ENCODE measurements at places on chromosomes 2 and 18. TPM values are rescaled to one million over a fixed set of nuclear protein-coding genes. Genes with fewer than 3 reads are reported as not detected.

DNA sequence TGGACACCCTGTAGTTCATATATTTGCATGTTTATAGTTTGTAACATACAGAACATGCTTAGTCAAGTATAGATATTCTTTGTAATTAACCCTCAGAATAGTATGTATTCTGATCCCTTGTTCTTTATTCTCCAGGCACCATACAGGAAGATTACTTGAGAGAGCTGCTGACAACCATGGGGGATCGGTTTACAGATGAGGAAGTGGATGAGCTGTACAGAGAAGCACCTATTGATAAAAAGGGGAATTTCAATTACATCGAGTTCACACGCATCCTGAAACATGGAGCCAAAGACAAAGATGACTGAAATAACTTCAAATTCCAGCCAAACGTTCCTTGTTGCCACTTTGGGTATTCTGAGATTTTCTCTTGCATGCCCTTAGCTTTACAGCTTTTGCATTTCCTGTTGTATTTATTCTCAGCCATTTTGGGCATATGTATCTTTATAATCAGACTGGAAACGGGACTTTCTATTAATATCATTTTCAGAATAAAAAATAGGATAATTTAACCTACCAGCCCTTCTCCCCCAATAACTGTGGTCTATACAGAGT, 6.2 kb upstream of the MYL12B start:
- DNase-seq = no peak

- DNase-seq = no peak
These were observed 73.1 kb downstream of the HDAC4 start for GRCh38 chr2:239327536-239328350.

DNA sequence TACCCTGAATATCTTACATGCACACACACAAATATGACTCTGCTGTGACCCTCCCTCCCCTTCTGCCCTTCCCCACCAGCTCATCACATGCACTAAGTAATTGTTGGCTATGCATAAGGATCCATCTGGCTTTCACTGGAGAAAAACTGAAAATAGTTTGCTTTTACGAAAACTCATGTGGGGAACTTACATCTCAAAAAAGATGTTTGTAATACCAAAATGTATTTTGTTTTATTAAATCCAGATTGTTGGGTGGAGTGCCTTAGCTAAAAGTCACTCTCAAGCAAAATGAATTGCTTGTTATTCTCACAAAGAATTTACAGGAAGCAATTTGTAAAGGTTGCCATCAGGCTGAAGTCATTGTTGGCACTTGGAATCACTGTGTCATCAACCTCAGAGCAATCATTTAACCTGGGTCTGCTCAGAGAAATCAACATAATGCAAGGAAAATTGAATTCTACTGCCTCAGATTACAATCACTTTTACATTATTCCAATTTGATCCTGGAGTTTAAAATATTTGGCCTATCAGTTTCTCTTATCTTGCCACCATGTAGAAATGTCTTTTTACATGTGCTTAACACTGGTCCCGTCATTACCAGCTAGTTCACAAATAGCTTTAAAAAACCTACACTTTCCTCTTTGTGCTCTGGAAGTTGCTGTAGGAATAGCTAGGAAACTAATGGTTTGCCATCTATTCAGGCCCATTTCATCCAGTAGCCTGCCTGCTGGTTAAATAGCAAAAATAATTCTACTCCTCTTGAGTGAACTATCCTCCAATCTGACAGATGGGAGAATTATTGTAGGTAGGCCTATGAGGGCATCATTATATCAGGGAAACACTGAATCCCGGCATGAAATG, 90.3 kb upstream of the TMEM17 start:
- DNase-seq = no peak

DNA sequence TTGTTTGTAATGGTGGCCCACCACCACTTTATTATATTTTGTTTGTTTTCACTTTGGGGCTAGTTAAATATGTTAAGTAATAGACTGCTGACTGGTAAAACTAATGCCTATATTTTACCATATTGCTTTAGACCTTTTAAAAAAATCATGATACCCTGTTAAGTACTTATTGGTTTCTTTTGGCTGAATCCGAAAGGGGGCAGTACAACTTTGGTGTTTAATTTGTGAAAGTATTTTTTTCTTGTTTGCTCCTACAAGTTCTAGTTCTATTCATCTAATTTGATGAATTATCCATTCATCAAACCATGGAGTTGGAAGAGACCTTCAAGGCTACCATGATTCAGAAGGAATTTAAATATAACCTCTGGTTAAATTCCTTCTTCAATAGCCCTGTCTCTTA, 147.0 kb downstream of the MBD5 start:
- no peak for DNase-seq

DNA sequence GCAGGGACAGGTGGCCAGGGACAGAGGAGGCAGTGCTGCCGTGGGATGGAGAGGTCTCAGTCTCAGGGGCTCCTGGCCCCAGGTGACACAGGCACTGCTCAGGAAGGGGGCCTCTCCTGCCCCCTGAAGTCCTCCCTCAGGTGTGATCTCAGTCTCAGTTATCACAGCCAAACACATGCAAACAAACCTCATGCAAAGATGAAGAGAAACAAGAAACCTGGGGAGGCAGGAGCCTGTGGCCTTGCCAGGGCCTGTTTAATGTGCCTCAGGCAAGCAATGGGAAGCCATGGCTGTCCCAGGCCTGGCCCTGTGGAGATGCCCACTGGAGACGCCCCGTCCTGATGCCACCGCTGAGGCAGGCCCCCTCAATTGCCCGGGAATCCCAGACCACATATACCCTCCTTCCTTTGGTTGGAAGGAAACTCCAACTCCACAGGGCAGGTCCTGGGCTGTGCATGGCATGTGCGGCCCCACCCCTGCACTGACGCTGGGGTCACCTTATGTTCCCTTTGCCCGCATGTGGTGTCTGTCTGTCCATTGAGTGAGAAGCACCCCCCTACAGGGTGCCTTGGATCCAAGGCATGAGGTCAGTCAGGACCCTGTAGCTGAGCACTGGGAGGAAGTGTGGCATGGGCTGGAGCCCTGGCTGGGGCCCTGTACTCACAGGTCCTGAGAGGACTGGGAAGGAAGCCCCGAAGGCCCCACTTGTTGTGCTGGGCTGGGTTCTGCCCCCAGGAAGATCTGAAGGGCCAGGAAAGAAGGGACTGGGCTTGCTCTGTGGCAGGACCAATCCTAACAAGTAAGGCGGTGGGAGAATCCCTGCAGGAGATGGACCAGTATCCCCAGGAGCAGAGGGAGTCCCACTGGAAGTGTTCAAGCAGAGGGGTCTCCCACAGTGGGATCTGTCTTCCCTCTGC, 68.8 kb upstream of the RAB6C start:
- DNase-seq = no peak

Gene TMEM178A
- not detected for total RNA-seq

DNA sequence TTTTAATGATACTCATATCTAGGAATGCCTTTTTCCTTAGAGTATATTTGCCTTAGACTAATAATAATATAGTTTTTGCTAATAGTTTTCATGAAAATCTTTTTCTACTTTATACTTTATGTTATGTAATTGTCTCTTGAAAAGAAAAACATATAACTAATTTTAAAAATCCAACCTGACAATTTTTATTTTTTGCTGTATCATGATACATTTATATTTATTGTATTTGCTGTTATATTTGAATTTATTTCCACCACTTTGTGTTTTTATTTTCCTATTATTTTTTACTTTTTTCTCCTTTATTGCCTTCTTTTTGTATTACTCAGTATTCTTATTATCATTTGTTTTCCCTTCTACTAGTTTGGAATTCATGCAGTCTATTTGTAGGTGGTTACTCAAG, 85.4 kb downstream of the MBD5 start:
- no peak for DNase-seq

DNA sequence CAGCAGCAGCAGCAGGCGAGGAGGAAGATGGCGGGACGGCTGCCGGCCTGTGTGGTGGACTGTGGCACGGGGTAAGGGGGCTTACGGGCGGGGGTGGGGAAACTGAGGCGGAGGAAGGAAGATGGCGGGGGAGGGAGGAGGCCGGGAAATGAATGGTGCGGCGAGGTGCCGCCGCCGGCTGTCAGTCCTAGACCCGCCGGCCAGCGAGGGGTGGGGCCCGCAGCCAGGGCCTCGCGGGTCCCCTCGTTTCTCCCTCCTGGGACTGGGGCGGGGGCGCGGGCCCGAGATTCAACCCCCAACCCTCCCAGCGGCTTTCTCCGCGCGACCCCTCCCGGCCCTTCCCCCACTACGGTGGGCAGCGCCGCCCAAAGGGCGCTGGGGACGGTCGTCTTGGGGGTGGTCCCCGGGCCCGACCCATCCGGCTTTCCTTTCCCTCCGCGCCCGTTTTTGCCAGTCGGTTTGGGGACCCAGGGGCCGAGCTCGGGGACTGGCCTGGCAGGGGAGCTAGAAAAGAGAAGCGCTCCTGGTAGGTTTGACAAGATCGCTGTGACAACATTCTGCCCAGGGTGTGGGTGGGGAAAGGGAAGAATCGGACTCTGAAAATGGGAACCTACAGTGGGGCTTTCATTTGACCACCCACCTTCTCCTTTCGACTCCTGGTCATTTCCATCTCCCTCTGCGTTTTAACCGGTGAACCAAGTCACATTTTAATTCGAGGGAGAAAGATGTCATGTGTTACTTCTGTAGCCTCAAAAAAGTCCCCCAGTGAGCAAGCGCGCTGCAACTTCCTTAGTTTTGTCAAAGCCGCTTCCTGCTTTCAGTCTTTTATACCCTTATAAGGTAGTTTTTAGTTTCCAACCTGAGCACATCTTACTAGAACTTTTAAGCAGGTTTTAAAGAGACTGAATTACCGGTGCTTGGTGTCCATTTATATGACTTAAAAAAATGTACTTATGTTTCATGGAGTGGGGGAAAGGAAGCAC, 655 bp downstream of the ACTR3 start:
- DNase-seq = peak; percentile 60

DNA sequence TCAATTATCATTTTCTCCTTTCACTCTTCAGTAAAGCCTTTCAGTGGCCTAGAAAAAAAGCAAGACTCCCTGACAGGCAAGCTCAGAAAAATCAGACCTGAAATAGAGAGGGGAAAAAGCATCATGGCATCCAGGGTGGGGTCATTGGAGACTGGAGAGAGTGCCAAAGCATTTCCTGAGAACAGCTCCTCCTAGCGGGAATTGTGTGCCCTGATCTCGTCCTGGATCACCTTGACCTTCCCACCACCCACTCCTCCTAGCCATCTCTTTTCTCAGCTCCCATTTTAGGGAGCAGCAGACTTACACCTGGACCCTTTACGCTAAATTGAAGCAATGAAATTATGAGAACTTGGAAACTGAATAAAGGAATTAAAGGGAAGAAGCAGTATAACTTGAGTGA, 176.6 kb downstream of the VWC2L start:
- DNase-seq = no peak

- DNase-seq = no peak
These were observed 244.7 kb downstream of the KCNS3 start for GRCh38 chr2:18123211-18123570.

DNA sequence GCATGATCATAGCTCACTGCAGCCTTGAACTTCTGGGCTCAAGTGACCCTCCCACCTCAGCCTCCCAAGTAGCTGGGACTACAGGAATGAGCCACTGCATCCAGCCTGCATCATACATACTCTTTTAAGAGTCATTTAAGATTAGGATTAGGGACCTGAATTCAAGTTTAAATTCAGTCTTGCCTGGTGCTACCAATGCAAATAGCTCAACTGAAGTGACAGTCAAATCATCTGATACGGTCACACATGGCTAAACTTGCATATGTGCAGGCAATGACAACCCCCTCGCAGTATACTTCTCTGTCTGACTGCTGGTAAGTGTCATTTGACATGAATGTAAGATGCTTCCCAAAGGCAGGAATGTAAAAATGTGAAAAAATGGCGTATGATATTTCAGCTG, 31.8 kb upstream of the TMEM131 start:
- DNase-seq = peak; percentile 45

GRCh38 chr2:43110442-43110871, 115.9 kb downstream of the ZFP36L2 start:
- DNase-seq = no peak

- DNase-seq = peak; percentile 16
These were observed 86.5 kb upstream of the EPB41L3 start for GRCh38 chr18:5630057-5630899.

Gene CRYGC
- total RNA-seq = not detected

DNA sequence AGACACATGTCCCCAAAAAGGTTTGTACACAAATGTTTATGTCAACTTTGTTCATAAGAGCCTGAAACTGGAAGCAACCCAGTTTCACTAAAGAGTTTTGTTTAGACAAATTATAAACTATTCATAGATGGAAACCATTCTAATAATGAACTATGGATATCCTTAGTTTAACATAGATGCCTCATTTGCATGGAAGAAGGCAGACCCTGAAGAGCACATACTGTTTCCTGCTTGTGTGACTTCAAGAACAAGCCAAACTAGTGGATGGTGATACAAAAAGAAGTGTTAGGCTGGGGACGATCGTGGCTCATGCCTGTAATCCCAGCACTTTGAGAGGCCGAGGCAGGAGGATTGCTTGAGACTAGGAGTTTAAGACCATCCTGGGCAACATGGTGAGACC, 48.1 kb downstream of the ACOXL start:
- DNase-seq = no peak

DNA sequence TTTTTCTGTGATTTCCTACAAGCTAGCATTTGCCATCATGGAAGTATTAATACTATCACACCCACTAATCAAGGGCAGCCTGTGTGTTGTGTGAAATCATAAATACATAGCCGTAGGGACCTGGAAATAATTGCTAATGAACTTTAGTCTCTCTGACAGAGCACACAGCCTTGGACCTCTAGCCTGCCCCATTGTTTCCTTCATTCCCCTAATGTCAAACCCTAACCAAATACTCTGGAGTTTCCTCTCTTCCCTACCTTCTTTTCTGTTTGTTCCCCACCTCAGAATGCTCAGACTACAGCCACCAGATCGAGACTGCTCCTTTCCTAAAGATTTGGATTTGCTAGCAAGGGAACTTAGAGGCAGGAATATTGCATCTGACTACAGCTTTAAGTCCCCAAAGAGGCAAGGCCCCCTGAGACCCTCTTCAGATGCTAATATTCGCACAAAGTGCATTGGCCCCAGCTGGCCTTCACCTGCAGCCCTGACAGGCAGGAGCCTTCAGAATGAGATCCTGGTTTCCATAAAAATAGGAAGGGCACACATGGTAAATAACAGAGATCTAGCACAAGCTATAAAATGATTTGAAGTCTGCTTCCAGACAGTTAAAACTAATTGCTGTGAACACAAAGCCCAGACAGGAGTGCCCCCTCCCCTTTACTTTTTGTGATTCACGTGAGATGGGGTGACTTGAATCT, 279.2 kb upstream of the DCC start:
- no peak for DNase-seq

GRCh38 chr2:25081237-25081790, 39.4 kb downstream of the EFR3B start:
- no peak for DNase-seq

- no peak for DNase-seq
These were observed 88.7 kb downstream of the NEDD4L start for GRCh38 chr18:58132595-58133261.
